Head of caudate nucleus (tissue), 42 donors: ENCODE measurements at places on chromosomes 11 and 22.

GRCh38 chr11:23778971-23779370, 717.9 kb upstream of the LUZP2 start:
- no peak for DNase-seq

DNA sequence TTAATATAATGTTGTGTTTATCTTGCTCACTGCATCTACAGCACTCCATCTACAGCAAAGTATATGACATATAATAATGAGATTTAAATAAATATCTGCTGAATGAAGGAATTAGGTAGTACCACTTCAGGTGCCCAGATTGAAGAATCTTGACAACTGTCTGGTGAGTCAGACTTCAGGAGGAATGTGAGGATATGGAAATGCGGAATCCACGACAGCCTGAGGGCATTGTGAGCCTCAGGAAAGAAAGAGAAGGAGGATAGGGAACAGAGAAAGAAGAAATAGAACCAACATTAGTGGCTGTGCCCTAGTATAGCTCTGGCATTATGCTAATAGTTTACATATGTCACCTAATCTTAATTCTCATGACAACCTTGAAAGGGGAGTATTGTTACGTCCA, 304.4 kb downstream of the AASDHPPT start:
- no peak for DNase-seq

DNA sequence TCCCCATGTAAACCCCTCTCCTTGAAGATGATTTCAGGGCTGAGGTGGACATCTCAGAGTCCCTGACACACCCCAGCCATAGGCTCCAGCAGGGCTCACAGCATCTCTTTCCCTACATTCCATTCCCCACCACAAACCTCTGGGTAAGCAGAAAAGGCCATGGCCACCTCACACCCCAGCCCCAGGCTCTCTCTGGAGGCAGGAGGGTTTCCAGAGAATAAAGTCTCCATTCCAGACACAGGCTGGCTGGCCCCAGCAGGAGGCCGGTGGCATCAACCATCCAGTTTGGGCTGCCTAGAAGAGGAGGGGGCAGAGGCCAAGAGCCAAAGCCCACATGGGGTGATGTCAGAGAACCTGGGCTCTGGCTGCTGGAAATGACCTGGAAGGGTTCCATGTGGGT, 61.4 kb downstream of the TP53I11 start:
- DNase-seq = no peak

- no peak for DNase-seq
Measured at GRCh38 chr11:14254533-14255237, 104.3 kb downstream of the RRAS2 start.

- DNase-seq = no peak
Measured at GRCh38 chr11:128298271-128298670, 289.1 kb downstream of the ETS1 start.

DNA sequence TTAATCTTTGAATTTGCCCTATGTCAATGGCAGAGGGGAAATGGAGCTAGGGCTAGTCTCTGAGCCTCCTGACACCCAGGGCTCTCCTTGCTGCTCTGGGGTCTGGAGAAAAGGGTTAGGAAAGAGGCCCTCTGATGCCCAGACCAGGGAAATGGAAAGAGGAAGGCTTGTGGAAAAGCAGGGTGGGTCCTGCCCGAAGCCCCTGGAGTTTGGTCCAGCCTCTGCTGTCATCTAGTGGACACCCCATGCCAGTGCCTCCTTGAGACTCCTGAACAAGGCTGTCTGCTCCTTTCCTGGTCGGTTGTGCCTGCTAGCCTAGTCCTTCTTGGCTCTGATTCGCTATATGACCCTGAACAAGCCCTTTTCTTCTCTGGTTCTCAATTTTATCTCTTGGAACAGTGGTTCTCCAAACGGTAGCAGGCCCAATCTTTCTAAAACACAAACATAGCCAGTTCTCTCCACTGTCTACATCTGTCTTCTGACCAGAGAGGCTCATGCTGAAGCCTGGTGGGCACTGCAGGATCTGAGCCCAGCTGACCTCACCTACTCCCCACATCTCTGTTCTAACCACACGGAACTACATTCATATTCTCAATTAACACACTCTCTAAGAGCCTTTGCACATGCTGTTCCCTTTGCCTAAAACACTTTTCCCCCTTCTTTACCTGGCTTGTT, 8.8 kb upstream of the PLA2G3 start:
- peak; percentile 39 for DNase-seq

- DNase-seq = no peak
Measured at GRCh38 chr11:33172996-33173395, 11.7 kb upstream of the CSTF3 start.

- DNase-seq = no peak
Measured at GRCh38 chr11:110929129-110929528, 216.9 kb upstream of the ARHGAP20 start.

- DNase-seq = no peak
Measured at GRCh38 chr11:45188127-45188526, 41.7 kb downstream of the PRDM11 start.

DNA sequence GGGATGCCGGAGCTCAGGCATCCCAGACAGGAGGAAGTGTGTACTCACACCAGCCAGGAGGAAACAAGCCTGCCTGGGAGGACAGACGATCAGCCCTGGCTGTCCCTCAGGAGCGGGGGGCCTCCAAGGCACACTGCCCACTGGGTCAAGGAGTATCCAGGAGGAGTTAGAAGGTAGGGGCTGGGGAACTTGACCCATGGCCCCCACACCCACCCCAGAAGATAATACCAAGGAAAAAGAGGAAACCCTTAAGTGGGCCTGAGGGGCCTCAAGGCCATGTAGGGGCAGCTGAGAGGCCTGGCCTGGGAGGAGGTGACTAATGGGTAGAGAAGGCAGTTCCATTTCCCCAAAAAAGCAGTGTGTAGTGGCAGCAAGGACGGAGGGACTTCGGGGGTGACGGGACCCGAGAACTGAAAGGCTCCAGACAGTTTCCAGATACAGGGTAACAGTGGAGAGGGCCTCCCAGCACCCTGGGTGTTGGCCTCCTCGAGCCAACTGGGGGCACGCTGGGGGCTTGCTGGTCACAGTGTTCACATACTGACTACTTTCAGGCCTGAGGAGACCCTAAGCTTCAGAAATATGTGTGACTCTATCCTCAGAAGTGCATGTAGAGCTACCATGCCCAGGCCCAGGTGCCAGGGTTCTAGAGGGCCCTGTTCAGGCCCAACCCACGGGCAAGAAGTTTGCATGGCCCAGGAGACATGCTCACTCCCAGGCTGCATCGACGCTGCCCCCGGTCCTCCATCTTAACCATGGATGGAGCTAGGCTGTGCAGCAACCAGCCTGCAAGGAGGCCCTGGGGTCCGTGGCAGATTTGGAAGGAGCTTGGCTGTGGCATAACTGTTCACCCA, 75.7 kb upstream of the PITPNB start:
- DNase-seq = no peak

DNA sequence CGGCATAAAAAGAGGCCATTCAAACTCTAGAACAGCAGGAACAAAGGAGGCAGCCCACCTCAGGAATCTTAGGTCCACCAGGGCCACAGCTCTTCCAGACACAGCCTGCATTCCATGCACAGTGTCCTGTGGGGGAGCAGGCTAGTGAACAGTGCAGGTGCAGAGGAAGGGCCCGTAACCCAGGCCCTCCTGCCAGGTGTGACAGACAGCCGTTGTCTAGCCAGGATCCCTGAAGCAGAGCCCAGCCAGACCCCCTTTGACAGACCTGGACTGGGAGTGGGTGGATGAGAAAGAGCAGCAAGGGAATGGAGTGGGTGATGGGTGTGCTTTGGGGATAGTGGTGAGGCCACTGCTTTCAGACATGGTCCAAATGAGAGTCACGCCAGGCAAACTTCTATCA, 1.2 kb upstream of the ZPR1 start:
- DNase-seq = no peak

DNA sequence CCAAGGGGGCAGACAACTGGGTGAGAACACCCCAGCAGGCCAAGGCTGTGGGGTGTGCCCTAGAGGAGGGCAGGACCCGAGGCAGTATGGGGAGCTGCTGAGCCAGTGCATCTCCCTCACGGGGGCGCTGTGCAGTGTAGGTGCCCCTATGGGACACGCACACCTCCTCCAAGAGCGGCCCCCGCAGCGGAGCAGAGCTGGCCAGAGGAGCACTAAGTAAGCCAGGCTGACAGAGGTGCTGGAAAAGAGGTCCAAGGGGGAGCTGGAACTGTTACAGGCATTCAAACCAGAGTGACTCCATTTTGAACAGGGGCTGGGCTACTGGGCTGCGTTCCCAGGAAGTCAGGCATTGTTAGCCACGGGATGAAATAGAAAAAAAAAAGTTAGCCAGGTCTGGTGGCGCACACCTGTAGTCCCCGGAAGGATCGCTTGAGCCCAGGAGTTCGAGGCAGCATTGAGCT, 41.8 kb downstream of the TST start:
- peak; percentile 30 for DNase-seq

- no peak for DNase-seq
Measured at GRCh38 chr22:45199723-45200122, 36.0 kb downstream of the NUP50 start.

GRCh38 chr22:40363059-40363458, 7.3 kb upstream of the SGSM3 start:
- no peak for DNase-seq

DNA sequence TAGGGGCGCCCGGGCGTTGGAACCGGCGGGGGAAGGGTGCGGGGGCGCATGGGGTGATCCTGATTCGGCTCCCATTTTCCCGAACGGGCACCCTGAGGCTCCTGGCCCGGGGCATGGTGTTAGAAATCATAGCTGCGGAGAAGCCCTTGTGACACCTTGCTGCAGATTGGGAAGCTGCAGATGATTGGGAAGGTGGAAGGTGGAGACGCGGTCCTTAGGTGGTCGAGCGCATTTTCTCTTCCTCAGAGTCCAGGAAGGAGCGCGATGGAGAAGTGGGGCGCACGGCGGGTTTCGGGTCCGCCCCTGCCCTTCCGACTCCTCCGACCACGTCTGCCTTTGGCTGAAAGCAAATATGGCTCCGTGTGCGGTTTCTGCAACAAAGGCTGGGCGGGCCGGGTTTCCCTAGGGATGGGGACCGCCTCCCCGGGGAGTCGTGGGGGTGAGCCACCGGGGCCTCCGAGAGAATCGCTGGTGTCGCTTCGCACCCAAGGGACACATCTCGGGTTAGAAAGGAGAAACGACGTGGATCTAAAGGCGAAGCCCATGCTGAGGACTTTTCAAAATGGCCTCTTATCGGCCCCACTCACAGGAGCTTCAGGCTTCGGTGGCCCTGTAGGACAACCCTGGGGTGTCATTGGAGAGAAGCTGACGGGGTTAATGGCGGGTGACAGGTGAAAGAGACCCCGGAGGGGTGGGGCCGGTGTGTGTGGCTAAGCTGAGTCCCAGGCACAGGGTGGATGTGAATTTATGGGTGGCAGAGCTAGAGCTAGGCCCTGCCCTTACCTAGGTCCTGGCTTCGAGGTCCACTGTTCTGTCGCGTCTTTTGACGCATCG, 707 bp upstream of the FTH1 start:
- DNase-seq = peak; percentile 86

- no peak for DNase-seq
Measured at GRCh38 chr22:49564666-49565515, 262.8 kb downstream of the BRD1 start.

DNA sequence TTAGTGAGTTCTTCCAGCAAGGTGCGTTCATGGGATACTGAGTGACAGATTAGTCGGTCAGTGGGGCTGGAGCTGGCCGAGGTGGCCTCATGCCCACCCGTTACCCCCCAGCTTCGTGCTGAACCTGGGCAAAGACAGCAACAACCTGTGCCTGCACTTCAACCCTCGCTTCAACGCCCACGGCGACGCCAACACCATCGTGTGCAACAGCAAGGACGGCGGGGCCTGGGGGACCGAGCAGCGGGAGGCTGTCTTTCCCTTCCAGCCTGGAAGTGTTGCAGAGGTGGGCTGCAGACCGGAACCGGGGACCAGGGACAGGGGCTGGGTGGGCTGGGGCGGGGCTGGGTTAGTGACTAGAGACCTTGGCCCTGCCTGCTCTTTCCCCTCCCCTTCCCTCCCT, 2.9 kb downstream of the LGALS1 start:
- DNase-seq = no peak

DNA sequence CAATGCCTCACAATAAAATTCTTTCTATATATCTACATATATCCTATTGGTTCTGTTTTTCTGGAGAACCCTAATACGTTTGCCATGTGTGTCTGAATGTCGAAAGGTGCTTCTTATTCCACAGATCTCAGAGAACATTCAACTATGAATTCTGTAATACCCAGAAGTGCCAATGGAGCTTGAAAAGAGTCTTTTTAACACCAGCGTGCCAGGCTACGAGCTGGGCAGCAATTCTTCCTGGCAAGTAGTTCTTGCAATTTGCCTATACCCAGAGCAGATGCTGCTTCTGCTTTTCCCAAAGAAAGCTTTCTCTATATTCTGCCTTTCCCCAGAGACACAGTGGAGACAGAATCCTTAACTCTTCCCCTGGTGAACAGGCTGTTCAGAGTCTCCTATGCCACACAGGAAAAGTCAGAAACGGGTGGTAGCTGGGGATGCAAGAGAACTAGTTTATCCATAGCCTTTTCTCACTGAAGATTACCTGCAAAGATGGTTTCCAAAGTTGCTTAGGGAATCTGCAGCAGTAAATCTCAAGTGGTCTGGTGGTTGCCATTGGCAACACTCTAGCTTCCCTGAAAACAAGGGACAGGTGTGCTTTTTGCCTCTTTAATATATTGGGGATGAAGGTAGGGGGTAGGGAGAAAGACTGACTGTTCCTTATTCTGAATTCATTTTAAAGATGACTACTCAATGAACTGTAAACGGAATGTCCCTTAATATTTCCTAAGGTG, 16.8 kb upstream of the PAFAH1B2 start:
- DNase-seq = no peak

DNA sequence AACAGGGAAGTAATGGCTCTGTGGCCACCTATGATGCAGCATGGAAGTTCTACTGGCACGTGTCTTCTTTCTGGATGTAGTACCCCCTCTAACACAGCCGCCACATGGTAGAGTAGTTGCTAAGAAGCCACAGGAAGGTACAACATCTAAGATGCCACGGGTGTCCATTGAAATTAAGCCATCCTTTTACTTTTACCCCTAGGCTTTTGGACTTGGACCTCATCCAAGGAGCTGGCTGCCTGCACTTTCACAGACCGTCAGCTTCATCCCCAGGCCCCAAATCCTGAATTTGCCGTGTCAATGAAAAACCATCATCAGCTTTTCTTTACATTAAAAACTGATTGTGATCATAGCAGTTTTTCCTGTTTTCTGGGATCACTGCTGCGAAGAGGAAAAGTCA, 102.4 kb downstream of the RPL27A start:
- DNase-seq = no peak

DNA sequence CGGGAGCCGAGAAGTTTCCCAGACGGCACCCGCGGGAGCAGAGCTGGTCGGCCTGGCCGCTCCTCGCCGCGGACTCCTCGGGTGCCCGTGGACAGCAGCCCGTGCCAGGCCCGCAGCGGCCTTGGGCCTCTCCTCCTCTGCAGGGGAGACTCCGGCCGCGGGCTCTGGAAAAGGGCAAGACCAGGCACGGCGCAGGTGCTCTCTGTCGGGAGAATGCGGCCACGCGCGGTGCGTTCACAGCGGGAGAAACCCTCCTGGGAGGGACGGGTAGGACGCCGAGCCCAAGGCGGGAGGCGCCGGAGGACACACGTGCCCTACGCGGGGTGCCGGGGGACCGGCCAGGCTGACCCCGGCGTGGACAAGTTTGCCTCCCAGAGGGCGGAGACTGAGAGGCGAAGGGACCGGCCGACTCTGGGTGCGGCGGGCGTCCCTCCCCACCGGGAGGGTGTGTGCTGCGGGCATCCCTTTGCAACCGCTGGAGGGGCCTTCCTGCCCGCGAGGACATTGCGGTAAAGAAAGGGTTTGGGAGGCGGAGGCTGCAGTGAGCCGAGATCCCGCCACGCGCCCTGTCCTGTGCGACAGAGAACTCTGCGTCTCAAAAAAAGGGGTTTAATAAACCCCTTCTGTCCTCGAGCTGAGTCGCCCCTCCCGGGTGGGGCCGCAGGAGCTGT, 2.3 kb downstream of the IFITM1 start:
- DNase-seq = no peak

GRCh38 chr11:36672815-36673450, 74.9 kb upstream of the RAG2 start:
- peak; percentile 40 for DNase-seq
